Activated naive CD8-positive, alpha-beta T cell treated with anti-CD3 and anti-CD28 coated beads, Interleukin-2, amount 50 U/mL, for 16 hours (primary cell): ENCODE measurements at places on chromosomes 12 and 14.

- no peak for DNase-seq
Measured at GRCh38 chr12:93749515-93749914, 72.3 kb downstream of the CRADD start.

DNA sequence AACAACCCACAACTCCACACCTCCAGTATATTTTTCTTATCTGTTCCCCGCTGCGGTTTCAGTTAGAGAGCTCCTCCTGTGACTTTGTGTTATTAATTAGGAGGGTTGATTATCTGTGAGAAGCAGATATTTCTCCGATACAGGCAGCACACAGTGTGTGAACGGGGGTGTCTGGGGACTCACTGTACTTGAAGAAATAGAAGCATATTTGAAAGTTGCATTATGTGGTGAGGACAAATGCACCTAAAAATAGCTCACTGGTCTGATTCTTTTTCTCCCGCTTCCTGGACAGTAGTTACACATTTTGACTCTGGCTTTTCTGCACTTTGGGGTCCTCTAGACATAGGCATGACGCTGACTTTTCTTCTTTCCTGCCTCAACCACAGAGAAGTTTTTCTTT is 277.7 kb downstream of the VRK1 start:
- DNase-seq, result no peak

DNA sequence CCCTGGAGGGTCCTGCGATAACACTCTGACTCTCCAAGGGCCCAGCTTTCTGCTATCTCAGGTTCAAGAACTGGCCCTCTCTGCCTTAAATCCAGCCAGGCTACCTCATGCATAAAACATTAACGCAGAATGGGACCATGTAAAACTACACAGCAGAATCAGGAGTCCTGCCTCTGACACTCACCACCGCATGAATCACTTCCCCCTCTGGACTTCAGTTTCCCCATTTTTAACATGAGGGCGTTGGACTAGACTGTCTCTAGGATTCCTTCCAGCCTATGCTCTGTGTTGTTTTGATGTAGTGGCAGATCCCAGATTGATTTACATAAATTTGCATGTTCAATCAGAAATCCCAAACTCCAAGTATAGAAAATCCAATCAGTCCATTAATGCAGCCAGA is 3.3 kb downstream of the NCKAP5L start:
- DNase-seq, result no peak

- no peak for DNase-seq
Measured at GRCh38 chr12:104669851-104670337, 213.1 kb downstream of the CHST11 start.

GRCh38 chr14:80602946-80603345 is 338.6 kb downstream of the CEP128 start:
- DNase-seq, result no peak

DNA sequence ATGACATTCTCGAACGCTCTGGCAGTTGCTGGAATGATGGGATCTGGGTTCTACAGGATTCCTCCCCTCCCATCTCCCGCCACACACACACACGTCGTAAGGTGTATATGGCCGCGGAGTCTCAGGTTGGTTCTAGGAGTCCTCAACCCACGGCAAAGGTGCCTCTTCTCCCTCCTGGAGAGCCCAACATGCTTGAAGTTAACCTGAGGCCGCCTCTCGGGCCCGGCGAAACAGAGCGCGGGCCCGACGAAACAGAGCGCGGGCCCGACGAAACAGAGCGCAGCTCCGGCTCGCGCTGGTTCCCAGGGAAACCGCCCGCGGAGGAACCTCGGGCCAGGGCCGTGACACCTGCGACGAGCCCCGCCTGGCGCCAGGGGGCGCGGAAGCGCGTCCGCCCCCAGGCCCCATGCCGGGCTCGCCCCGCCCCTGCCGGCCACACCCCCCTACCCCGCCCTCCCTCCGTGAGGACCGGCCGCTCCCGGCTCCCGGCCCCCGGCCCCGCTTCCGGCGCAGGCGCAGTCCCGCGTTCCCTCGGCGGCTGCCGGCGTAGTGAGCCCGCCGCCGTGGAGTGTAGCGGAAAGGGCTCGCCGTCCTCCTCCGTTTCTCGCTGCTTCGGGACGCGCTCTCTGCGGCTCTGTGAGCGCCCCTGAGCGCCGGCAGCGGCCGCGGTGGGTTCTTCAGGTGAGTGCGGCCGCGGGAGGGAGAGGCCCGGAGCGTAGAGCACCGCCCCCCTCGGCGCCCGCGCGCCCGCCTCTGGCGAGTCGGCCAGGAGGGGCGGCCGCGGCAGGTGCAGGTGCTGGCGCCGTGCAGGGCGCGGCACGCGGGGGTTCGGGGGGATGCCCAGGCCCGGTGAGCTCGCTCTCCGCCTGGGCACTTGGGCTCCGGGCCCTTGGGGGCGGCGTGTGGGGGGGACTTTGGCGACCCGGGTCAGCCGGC is at the start of gene RAB3IP:
RAB3IP (plus strand) TSS at position 510 of the 936 bp plus-strand sequence. CDS start 16,549 bp downstream, outside the sequence.
- peak; percentile 92 for DNase-seq

DNA sequence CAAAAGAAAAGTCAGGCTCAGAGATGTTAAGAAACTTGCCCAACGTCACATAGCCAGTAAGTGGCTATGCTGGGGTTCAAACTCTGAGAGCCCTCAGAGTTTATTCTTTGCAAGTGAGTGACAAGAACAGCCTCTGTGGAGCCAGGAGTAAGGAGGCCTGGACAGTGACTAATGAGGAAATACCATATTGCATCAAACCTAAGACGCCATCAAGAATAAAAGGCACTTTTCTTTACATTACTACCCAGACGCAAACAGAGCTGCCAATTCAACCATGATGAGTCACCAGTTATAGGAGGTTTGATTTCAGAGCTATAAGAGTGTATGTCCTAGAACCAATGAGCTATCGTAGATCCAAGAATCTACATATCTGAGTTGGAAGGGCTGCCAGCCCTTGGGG is 9.4 kb downstream of the TNFRSF1A start:
- no peak for DNase-seq

- DNase-seq, result no peak
Measured at GRCh38 chr14:77488558-77488957, 10.1 kb downstream of the ISM2 start.

GRCh38 chr12:27500546-27500945 is 23.5 kb upstream of the PPFIBP1 start:
- no peak for DNase-seq

DNA sequence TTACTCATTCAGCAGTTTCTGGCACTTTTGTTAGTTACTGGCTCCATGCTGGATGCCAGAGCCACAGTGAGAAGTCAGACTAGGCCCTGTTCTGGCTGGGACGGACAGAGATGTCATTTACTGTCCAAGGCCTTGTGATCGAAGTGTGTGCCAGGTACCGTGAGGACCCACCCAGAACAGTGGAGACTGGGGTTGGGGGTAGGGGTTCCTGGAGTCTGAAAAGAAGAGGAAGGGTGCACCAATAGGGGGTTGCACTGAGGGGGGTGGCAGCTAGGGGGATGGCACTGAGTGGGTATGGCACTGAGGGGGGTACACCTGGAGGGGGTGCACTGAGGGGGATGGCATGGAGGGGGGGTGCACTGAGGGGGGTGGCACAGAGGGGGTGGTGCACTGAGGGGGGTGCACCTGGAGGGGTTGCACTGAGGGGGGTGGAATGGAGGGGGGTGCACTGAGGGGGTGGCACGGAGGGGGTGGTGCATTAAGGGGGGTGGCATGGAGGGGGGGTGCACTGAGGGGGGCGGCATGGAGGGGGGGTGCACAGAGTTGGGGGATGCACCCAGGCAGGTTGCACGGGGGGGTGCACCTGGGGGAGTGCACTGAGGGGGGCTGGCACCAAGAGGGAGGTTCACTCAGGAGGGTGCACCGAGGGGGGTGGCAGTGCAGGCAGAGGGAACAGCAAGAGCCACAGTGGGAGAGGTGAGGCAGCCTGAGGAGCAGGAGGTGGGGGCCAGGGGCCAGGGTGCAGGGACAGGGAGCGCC is 10.6 kb upstream of the CYP46A1 start:
- DNase-seq, result no peak

- no peak for DNase-seq
Measured at GRCh38 chr12:31248815-31249214, 77.1 kb downstream of the SINHCAF start.

DNA sequence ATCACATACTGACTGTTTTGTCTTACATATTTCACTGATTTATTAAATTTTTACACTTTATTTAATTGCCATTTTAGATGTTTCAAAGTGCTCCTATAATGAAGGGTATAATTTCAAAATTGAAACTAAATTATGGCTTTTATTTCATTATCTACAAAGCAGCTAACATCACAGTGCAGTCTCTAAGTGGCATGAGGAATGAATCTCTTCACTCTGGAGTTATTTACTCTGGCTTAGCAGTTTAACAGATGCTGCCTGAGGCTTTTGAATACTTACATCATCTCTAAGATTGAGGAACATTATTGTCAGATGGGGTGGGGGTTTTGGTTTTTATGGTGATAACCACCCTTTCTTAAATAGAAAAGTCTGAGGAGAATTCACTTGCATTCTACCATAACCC is 386.4 kb downstream of the TRHDE start:
- no peak for DNase-seq

GRCh38 chr12:52641468-52641867 is 10.5 kb downstream of the KRT2 start:
- DNase-seq, result no peak

GRCh38 chr12:24814379-24815113 is 134.4 kb downstream of the BCAT1 start:
- DNase-seq, result no peak

DNA sequence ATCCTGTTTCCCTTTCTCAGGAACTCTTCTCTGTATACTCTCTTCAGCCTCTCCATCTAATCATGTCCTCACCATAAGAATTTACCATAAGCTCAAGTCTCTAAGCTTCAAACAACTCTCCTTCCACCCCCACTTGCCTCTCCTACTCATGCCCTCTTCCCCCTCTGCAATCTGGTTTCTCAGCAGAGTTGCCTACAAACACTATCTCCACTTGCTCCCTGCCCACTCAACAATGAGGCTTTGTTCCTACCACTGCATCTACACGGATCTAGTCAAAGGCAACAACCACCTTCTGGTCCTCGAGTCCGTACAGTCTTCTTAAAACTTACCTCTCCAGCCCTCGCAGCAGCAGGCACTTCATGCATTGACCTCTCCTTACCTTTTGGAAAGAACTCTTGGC is 17.2 kb upstream of the FBLN5 start:
- no peak for DNase-seq

DNA sequence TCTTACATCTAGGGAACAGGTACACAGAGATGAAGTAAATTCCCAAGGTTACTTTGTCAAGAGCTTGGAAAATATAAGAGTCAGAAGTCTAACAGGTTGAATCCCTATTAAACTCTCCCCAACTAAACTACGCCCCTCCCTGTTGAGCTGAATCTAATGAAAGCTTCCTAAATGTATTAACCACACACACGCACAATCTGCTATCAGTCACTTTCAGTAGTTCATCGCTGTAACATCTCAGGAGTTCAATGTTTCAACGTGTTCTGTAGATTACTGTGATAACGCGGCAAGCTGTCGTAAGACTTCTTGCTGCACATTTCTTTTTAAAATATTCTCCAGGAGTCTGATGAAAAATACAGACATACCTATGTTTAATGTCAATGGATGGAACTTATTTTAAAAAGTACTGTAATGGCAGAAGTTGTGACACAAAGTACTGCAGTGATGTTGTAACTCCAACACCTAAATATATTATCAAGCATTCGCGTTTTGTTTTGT is 612 bp upstream of the SLC25A3 start:
- no peak for DNase-seq

GRCh38 chr12:57845478-57846284 is 848 bp downstream of the CTDSP2 start:
- peak; percentile 35 for DNase-seq

GRCh38 chr14:33914676-33915516 is 36.0 kb downstream of the EGLN3 start:
- DNase-seq, result no peak

GRCh38 chr12:124053851-124054250 is 80.8 kb downstream of the ZNF664 start:
- no peak for DNase-seq

DNA sequence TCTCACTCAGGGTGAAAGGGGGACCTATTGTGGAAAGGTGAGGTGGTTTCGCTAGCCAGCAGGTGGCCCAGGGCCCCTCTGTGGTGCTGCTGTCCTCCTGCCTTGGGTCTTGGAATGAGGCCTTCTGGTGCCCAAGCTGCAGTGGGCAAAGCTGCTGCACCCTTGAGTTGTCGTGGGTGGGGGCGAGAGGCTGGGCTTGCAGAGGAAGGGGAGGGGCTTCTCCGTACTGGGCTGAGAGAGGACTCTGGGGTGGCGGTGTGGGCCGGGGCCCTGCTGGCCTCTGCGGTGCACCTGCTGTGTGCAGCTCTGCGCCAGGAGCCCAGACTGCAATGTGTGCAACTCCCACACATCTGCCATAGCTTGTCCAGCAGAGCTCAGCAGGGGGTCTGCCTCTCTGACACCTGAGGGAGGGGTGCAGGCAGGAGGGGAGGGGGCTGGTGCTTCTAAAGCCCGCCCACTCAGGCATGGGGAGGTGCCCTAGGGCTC is 145.8 kb downstream of the KIF26A start:
- no peak for DNase-seq

- no peak for DNase-seq
Measured at GRCh38 chr12:31023271-31023724, 50.4 kb upstream of the DDX11 start.

DNA sequence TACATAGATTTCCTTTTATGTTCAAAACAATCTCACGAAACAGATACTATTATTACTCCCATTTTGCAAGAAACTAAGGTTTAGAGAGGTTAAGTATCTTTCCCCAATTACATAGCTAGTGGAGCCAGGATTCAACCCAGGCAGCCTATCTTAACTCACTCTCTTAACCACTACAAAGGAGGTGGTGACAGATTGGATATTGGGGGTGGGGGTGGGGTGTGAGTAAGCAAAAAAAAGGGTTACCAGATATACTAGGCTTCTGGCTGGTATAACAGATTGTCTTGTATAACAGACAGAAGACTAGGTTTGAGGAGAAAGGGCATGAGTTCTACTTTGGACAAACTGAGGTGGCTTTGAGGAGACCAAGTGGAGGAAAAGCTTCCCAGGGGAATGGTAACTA is 2.1 kb downstream of the GMFB start:
- no peak for DNase-seq

DNA sequence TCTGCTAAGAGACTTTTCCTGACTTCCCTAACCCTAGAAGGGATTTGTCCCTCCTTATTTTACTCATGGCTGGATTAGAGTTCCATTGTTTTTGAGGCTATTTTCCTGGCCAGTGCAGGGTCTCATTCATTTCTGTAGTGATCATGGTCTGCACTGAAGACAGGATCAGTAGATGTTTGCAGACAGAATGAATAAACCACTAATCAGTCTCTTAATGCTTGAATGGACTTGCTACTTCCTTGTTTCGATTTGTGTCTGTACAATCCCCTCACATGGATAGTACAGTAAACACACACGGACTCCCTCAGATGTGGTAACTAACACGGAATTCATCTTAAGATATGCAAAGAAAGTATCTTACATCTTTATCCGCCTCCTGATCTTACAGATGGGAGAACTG is 102.6 kb upstream of the PRB2 start:
- DNase-seq, result no peak
